ENCODE measurements at places on chromosomes 2 and 18. TPM values are rescaled to one million over a fixed set of nuclear protein-coding genes. Genes with fewer than 3 reads are reported as not detected.

GRCh38 chr2:25688236-25688635, 14.9 kb upstream of the DTNB start:
- H3K27me3 ChIP-seq, result peaks cover 5% of the 10 kb centered on the region
- DNase-seq, result no peak
- no peaks in the 10 kb centered on the region for H3K36me3 ChIP-seq
- no peak overlapping the region for H3K4me3 ChIP-seq
- H3K27ac ChIP-seq, result no peak overlapping the region
- no peaks in the 10 kb centered on the region for H3K4me1 ChIP-seq

The PDK1 gene
- 36.1 TPM for total RNA-seq

DNA sequence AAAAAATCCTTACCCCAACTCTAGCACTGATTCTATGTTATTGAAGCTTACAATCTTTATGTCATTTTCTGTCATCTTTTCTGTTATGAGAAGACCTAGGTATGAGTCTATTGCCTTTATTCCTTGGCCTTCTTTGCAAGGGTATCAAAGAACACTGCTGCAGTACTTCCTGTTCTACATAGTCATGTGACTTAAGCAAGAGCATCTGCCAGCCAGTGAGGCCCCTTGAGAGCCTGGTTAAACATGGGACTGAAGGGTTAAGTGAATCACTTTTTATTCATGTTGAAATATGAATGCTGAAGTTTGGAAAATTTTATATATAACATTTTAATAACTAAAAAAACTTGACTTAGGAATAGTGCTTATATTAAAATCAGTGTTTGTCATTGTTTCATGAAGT, 844 bp upstream of the CPS1 start:
- no peak overlapping the region for H3K4me3 ChIP-seq
- no peak overlapping the region for H3K27ac ChIP-seq
- peaks cover 3% of the 10 kb centered on the region for H3K27me3 ChIP-seq
- H3K4me1 ChIP-seq, result no peaks in the 10 kb centered on the region
- no peak for DNase-seq

The REEP1 gene
- total RNA-seq, result 0.17 TPM
